ENCODE measurements at places on chromosomes 6 and 20. TPM values are rescaled to one million over a fixed set of nuclear protein-coding genes. Genes with fewer than 3 reads are reported as not detected.

DNA sequence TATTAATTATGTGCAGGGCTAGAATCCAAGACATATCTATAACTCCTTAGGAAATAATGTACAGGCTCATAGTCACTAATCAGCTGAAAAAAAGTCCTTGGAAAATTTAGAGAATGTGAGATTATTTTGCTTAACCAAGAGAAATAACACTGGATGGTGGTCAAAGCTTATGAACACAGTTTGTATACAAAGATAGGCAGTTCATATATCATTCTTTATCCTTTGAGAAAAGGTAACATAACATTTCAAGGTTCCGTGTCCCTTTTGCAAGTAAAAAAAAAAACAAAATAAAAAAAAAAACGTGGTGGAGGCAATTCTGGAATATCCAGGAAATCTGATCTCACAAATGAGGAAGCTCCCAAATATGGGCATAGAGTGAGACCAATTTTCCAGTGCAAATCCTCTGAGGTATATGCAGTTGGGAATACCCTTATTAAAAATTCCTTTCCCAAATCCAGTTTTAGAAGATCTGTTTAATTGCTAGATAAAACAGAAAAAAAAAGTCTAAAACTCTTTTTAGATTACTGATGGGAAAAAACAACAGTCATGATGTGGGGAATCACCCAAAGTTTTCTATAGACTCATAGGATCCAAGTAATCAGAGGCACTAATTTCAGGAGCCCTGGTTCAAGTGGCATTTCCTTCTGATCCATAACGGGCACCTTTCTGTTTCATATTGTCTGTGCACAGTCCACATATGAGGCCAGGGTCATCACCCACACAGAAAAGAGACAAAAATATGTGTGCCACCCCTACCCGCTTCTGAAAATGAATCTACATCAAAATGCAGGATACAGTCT is 17.7 kb upstream of the TNFAIP3 start:
- H3K27me3 ChIP-seq = no peaks in the 10 kb centered on the region
- H3K4me1 ChIP-seq = peaks cover 35% of the 10 kb centered on the region
- H3K27ac ChIP-seq = peak overlapping the region; percentile 79
- H3K4me3 ChIP-seq = no peak overlapping the region
- no peaks in the 10 kb centered on the region for H3K36me3 ChIP-seq

DNA sequence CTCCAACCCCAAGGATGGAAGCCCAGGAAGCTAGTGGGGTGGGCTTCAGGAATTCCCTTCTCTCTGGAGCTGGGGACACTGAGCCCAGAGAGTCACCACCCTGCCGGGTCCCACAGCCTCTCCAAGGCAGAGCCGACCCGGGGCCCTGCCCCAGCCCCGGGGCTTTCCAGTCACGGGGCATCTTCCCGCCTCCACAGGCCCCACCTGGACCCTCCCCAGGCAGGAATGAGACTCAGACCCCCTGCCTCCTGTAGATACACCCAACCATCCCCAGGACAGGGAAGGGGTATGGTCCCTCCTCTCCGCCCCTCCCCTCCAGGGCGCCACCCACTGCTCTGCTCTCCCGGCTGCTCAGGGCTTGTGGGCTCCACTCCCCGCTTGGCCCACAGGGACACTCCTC is 53.3 kb downstream of the GRM4 start:
- H3K27me3 ChIP-seq = peaks cover 27% of the 10 kb centered on the region
- H3K27ac ChIP-seq = no peak overlapping the region
- no peak for DNase-seq
- no peaks in the 10 kb centered on the region for H3K36me3 ChIP-seq
- H3K4me3 ChIP-seq = no peak overlapping the region

- H3K4me3 ChIP-seq = no peak overlapping the region
- DNase-seq = no peak
- peaks cover 62% of the 10 kb centered on the region for H3K4me1 ChIP-seq
- H3K27me3 ChIP-seq = no peaks in the 10 kb centered on the region
- no peak overlapping the region for H3K27ac ChIP-seq
These were observed 72.4 kb downstream of the BACH2 start for GRCh38 chr6:90224196-90224595.

DNA sequence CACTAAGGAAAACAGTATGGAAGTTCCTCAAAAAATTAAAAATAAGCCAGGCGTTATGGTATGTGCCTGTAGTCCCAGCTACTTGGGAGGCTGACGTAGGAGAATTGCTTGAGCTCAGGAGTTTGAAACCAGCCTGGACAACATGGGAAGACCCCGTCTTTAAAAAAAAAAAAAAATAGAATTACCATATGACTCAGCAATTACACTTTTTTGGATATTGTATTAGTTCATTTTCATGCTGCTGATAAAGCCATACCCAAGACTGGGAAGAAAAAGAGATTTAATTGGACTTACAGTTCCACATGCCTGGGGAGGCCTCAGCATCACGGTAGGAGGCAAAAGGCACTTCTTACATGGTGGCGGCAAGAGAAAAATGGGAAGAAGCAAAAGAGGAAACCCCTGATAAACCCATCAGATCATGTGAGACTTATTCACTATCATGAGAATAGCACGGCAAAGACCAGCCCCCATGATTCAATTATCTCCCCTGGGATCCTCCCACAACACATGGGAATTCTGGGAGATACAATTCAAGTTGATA is 10.8 kb upstream of the SMIM29 start:
- H3K4me1 ChIP-seq = no peaks in the 10 kb centered on the region
- H3K4me3 ChIP-seq = no peak overlapping the region
- no peaks in the 10 kb centered on the region for H3K36me3 ChIP-seq
- no peaks in the 10 kb centered on the region for H3K27me3 ChIP-seq
- no peak for DNase-seq
- H3K27ac ChIP-seq = no peak overlapping the region

DNA sequence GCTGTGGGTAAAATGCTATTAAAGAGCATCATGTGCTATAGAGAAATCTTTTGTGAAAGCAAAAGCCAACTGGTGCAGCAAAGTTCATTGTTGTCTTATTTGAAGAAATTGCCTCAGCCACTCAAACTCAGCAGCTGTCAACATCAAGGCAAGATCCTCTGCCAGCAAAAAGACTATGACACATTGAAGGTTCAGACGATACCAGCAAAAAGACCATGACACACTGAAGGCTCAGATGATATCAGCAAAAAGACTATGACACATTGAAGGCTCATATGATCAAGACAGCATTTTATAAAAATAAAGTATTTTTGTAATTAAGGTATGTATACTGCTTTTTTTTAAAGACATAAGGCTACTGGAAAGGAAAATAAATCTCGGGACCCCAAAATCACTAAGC is 118.4 kb upstream of the RUNX2 start:
- peaks cover 14% of the 10 kb centered on the region for H3K4me1 ChIP-seq
- no peak overlapping the region for H3K27ac ChIP-seq
- no peaks in the 10 kb centered on the region for H3K27me3 ChIP-seq
- no peak overlapping the region for H3K4me3 ChIP-seq
- H3K36me3 ChIP-seq = peaks cover 14% of the 10 kb centered on the region

GRCh38 chr6:142855893-142856623 is 88.9 kb downstream of the HIVEP2 start:
- no peaks in the 10 kb centered on the region for H3K27me3 ChIP-seq
- peaks cover 11% of the 10 kb centered on the region for H3K36me3 ChIP-seq
- peak overlapping the region; percentile 92 for H3K27ac ChIP-seq
- peak overlapping the region; percentile 66 for H3K4me3 ChIP-seq
- DNase-seq = peak; percentile 68

- H3K27me3 ChIP-seq = peaks cover 38% of the 10 kb centered on the region
- peak overlapping the region; percentile 64 for H3K4me3 ChIP-seq
- peaks cover 12% of the 10 kb centered on the region for H3K4me1 ChIP-seq
- H3K36me3 ChIP-seq = peaks cover 1% of the 10 kb centered on the region
These were observed 124.5 kb downstream of the MRPL14 start for GRCh38 chr6:44002593-44003344.

DNA sequence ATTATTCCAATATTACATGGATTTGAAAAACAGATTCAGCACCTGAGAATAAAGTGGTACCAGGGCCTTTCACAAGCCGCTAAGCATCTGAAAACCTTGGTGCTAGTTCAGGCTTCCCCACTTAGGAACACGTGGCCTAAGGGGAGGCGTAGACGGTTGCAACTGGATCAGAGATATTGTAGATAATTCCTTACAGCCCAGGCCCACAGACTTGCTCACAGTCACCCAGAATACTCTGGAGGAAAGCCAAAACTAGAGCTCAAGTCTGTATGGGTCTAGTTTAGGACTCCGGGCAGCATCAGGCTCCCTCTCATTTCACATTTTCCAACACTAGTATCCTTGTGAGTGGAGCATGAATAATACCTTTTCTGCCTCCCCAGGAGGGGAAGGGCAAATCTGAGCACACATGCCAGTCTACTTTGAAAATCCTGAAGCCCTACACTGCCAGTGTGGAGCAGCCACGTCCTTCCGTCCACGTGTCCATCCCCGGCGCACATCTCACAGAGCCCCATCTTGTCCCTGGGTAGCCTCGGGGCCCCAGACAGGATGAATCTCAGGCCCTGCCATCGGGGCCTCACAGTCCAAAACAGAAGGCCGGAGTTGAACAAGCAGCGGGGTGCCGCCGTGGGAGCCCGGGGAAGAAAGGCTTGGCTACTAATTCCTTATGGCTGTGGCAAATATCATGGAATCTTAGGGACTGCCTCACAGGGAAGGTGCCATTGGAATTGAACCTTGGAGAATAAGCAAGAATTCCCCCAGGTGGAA is 299.3 kb downstream of the NRN1 start:
- H3K27ac ChIP-seq = no peak overlapping the region
- no peak for DNase-seq
- H3K4me1 ChIP-seq = peaks cover 20% of the 10 kb centered on the region
- H3K4me3 ChIP-seq = no peak overlapping the region
- H3K36me3 ChIP-seq = no peaks in the 10 kb centered on the region

DNA sequence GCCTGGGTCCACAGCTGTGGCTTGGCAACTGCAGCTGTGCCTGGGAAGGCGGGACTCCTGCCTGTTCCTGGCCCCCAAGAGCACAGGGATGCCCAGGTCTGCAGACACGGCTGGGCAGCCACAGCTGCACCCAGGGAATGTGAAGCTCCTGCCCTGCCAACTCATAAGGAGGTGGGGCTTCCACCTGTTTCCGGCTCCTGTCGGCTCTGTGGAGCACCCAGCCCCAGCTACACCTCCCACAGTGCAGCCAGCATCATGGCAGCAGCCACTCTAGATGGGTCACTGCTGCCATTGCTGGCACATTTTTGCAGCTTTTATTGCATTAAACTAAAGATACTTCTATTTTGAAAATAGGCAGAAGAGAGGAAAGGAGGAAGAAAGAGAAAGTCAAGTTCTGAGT is 207.9 kb downstream of the SAMD5 start:
- no peak for DNase-seq
- no peak overlapping the region for H3K4me3 ChIP-seq
- no peaks in the 10 kb centered on the region for H3K27me3 ChIP-seq
- no peak overlapping the region for H3K27ac ChIP-seq
- H3K4me1 ChIP-seq = no peaks in the 10 kb centered on the region

GRCh38 chr6:22409486-22409885 is 112.7 kb upstream of the PRL start:
- H3K36me3 ChIP-seq = no peaks in the 10 kb centered on the region
- no peak overlapping the region for H3K27ac ChIP-seq
- H3K27me3 ChIP-seq = no peaks in the 10 kb centered on the region
- H3K4me1 ChIP-seq = no peaks in the 10 kb centered on the region

- H3K4me3 ChIP-seq = no peak overlapping the region
- DNase-seq = no peak
- peaks cover 70% of the 10 kb centered on the region for H3K4me1 ChIP-seq
- peak overlapping the region; percentile 53 for H3K27ac ChIP-seq
- no peaks in the 10 kb centered on the region for H3K27me3 ChIP-seq
- peaks cover 4% of the 10 kb centered on the region for H3K36me3 ChIP-seq
These were observed 101.4 kb downstream of the PRDM1 start for GRCh38 chr6:106187424-106187982.

DNA sequence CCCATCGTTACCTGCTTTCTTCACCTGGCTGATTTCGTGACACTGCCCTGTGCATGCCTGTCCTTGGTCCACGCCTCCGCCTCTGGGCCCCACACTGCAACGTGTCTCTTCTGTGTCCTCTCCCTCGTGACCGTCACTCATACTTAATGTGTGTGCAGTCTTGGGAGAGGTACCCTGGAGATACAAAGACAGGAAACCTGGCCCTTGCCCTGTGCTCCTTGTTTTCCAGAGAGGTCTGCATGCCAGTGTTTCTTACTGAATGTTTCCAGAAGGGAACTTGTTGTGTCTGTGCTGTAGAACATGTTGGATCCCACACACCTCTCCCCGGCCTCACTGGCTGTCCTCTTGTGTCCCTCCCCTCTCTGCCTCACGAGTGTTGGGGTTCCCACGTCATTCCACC is 45.8 kb downstream of the SNX9 start:
- no peak overlapping the region for H3K27ac ChIP-seq
- no peaks in the 10 kb centered on the region for H3K27me3 ChIP-seq
- peaks cover 17% of the 10 kb centered on the region for H3K36me3 ChIP-seq
- H3K4me3 ChIP-seq = no peak overlapping the region
- peaks cover 33% of the 10 kb centered on the region for H3K4me1 ChIP-seq

- DNase-seq = peak; percentile 80
- H3K27ac ChIP-seq = no peak overlapping the region
- H3K4me3 ChIP-seq = no peak overlapping the region
- H3K4me1 ChIP-seq = peaks cover 17% of the 10 kb centered on the region
- H3K27me3 ChIP-seq = no peaks in the 10 kb centered on the region
- H3K36me3 ChIP-seq = peaks cover 19% of the 10 kb centered on the region
These were observed 15.5 kb downstream of the CCDC167 start for GRCh38 chr6:37483917-37484785.

DNA sequence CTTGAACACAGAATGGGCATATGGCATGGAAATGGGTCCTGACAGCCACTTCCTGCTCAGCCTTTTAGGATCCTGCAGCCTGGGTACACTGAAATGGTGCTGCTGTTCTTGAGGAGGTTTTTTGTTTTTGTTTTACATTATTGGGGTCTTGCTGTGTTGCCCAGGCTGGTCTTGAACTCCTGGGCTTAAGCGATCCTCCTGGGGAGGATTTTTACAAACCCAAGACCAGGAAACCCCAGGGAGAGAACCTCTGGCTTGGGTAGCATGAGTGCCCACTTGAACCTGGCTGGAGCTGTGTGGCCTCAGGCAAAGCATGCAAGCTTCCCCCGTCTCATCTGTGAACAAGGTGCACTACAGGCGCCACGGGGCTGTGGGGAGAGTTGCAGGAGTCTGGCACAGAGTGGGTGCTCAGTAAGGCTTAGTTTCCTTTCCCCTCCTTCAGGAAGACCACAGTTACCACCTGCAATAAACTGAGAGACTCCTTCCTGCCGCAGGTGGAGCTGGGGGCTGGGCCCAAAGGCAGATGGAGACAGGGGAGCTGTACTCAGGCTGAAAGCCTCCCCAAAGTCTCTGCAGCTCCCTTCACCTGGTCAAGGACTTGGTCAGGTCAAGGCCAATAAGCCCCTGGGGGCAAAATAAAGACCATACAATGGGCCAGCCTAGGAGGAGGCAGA is 1.8 kb downstream of the SLA2 start:
- H3K4me1 ChIP-seq = peaks cover 47% of the 10 kb centered on the region
- peak overlapping the region; percentile 100 for H3K27ac ChIP-seq

- no peak overlapping the region for H3K4me3 ChIP-seq
- no peaks in the 10 kb centered on the region for H3K4me1 ChIP-seq
- no peak for DNase-seq
These were observed 190.3 kb downstream of the ANKRD60 start for GRCh38 chr20:58038123-58038654.

The ORC3 gene
- total RNA-seq = 38.7 TPM

The FRK gene
- total RNA-seq = 0.02 TPM

The ZSCAN23 gene
- 0.83 TPM for total RNA-seq

The SYNDIG1 gene
- not detected for total RNA-seq

The ALDH5A1 gene
- total RNA-seq = 13.9 TPM
